ENCODE measurements at places on chromosomes 16 and 17.

DNA sequence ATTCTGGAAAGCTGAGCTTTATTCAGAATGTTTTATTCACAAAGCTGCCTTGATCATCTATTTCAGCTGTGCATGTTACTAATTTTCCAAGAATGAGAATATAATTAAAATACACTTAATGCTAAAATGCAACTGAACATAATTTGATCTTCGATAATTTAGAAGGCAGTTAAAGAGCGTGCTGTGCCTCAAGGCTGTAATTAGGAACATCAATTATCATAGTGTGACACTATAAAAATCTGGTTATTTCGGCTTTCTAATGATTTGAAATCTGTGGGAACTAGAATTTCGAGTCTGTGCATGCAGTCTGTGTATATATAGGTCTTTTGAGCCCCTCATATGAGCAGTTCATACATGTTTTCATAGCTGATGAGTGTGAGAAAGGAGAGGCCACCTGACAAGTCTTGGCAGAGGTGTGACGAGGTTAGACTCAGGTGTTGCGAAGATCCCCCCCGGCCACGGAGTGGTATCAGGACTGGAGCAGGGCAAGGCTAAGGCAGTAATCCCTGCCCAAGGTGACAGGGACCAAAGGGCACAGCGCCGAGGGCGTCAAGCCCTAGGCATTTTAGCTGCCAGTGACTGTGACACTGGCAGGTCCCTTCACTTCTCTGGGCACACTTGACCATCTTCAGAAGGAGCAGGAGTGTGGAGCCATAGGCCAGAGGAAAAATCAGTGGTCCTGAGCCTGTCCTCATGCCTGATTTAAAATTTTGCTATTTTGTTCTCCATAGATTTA lies 328.5 kb downstream of the SNX29 start:
- no peaks in the 10 kb centered on the region for H3K27me3 ChIP-seq
- H3K4me1 ChIP-seq, result no peaks in the 10 kb centered on the region
- H3K36me3 ChIP-seq, result no peaks in the 10 kb centered on the region
- DNase-seq, result no peak
- H3K27ac ChIP-seq, result no peak overlapping the region

- no peaks in the 10 kb centered on the region for H3K36me3 ChIP-seq
- no peak for DNase-seq
- H3K27me3 ChIP-seq, result no peaks in the 10 kb centered on the region
- no peak overlapping the region for H3K4me3 ChIP-seq
- no peak overlapping the region for H3K27ac ChIP-seq
- no peaks in the 10 kb centered on the region for H3K4me1 ChIP-seq
Measured at GRCh38 chr17:8489841-8490240, 54.2 kb downstream of the NDEL1 start.

GRCh38 chr17:56098746-56099145 lies 54.5 kb upstream of the ANKFN1 start:
- H3K4me3 ChIP-seq, result no peak overlapping the region
- DNase-seq, result no peak
- H3K36me3 ChIP-seq, result no peaks in the 10 kb centered on the region
- H3K27ac ChIP-seq, result no peak overlapping the region
- H3K27me3 ChIP-seq, result no peaks in the 10 kb centered on the region

- H3K4me1 ChIP-seq, result no peaks in the 10 kb centered on the region
- no peaks in the 10 kb centered on the region for H3K36me3 ChIP-seq
- H3K27me3 ChIP-seq, result no peaks in the 10 kb centered on the region
- peak; percentile 87 for DNase-seq
- no peak overlapping the region for H3K27ac ChIP-seq
Measured at GRCh38 chr17:17416007-17416399, 60.8 kb upstream of the MED9 start.

DNA sequence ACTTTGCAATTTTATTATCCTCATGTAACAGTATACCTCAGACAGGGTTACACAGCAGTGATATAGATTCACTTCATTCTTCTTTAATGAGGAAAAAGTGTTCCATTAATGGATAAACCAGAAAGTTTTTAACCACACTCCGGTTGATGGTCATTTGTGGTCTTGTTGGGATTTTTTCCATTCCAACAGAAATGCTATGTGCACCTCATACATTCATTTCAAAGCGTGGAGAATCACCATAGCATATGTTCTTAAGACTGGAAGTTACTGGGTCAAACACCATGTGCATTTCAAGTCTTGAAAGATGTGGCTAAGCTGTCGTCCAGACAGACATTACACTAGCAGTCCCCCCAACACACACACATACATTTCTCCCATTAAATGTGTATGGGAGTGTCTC lies 245.8 kb upstream of the CDH5 start:
- no peak overlapping the region for H3K4me3 ChIP-seq
- no peaks in the 10 kb centered on the region for H3K36me3 ChIP-seq
- no peaks in the 10 kb centered on the region for H3K27me3 ChIP-seq
- no peaks in the 10 kb centered on the region for H3K4me1 ChIP-seq
- DNase-seq, result no peak
- no peak overlapping the region for H3K27ac ChIP-seq

- peaks cover 13% of the 10 kb centered on the region for H3K4me1 ChIP-seq
- H3K36me3 ChIP-seq, result no peaks in the 10 kb centered on the region
- no peak overlapping the region for H3K4me3 ChIP-seq
Measured at GRCh38 chr16:77213542-77214106, 14.4 kb downstream of the SYCE1L start.

DNA sequence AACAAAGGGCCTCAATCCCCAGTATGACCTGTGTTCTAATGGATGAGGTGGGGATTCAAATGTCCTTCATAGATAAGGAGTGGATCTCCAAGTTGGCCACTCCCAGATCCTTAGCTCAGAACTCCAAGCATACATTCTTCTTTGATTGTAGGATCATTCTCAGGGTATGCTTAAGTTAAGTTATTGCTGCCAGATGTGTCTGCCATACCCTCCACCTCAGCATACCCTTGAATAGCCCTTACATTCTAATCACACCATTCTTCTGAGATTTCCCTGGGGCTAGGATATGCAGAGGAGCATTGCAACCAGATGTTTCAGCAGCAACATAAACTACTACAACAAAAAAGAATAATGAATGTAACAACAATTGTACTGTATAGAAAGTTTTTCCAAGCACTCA lies 1.6 kb upstream of the KRTAP2-4 start:
- no peaks in the 10 kb centered on the region for H3K36me3 ChIP-seq
- no peak for DNase-seq
- H3K27ac ChIP-seq, result no peak overlapping the region
- H3K4me1 ChIP-seq, result no peaks in the 10 kb centered on the region

- DNase-seq, result peak; percentile 85
- no peak overlapping the region for H3K4me3 ChIP-seq
- no peaks in the 10 kb centered on the region for H3K36me3 ChIP-seq
- no peaks in the 10 kb centered on the region for H3K4me1 ChIP-seq
- no peak overlapping the region for H3K27ac ChIP-seq
- no peaks in the 10 kb centered on the region for H3K27me3 ChIP-seq
Measured at GRCh38 chr16:76653390-76654026, 376.3 kb downstream of the CNTNAP4 start.

- H3K36me3 ChIP-seq, result no peaks in the 10 kb centered on the region
- no peak overlapping the region for H3K27ac ChIP-seq
- H3K4me1 ChIP-seq, result peaks cover 17% of the 10 kb centered on the region
- no peaks in the 10 kb centered on the region for H3K27me3 ChIP-seq
- DNase-seq, result no peak
Measured at GRCh38 chr17:17718251-17718650, 37.0 kb downstream of the RAI1 start.

All from Karpas-422 (cell line).